Activated T-helper 1 cell treated with anti-CD3 and anti-CD28 coated beads, Interleukin-12 subunit alpha, Interleukin-12 subunit beta, Interleukin-2, Interleukin-4 antibody, amounts not matched to agents 30 ng/mL and 10 ng/mL and 1 ng/mL, durations not matched to agents 14 hours and 24 hours and 36 hours (primary cell): ENCODE measurements at places on chromosomes 5 and 9. TPM values are rescaled to one million over a fixed set of nuclear protein-coding genes. Genes with fewer than 3 reads are reported as not detected.

DNA sequence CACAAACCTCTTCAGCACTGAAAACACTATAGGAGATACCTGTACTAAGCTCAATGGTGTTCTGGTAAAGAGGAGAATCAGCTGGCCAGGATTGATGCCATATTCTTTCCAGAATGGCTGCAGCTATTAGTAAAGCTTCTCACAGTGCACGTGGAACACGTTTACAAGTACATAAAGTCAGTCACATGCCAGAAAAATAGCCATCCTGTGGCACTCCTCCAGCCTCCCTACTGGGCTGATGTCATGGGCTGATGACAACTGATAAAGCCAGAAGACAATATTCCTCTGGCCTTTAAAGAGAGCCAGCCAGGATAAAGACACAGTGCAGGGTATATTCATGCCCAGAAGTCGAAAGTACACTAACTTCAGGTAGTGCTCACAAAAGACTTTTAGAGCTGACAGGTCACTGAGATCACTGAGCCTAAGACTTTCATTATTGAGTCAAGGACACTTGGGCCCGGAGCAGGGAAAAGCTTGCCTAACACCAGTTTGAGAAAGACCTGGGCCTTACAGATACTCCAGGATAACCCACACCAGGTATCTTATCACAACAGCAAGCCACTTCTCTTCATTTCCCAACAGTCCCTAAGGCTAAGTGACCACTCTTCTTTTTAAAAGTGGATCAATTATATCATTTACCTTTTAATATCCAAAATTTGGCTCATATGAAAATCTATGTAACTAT, 29.4 kb downstream of the ABITRAM start:
- no peak for DNase-seq
- H3K4me3 ChIP-seq, result no peak overlapping the region
- no peaks in the 10 kb centered on the region for H3K4me1 ChIP-seq
- H3K36me3 ChIP-seq, result peaks cover 3% of the 10 kb centered on the region

- DNase-seq, result no peak
- H3K36me3 ChIP-seq, result peaks cover 46% of the 10 kb centered on the region
- H3K27ac ChIP-seq, result no peak overlapping the region
- H3K4me3 ChIP-seq, result no peak overlapping the region
- H3K27me3 ChIP-seq, result peaks cover 2% of the 10 kb centered on the region
- peaks cover 5% of the 10 kb centered on the region for H3K4me1 ChIP-seq
Observed at GRCh38 chr5:39116344-39117170, 42.4 kb upstream of the RICTOR start.

DNA sequence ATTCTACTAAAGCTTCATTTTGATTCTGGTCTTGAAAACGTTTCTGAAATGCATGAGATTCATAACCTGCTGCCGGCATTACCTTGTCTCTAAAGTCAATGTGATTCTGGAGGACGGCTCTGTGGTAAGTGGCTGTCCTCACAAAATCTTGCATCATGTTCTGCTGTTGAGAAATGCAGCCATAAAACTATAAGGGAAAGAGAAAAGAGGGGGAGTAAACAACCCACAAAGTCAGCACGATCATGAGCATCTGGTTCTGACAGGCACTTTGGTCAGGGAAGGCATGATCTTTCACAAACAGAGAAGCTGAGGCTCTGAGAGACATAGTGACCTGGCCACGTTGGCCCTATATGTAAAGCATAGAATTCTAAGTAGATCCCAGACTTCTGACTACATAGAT, 168.9 kb upstream of the PUM3 start:
- no peaks in the 10 kb centered on the region for H3K4me1 ChIP-seq
- no peaks in the 10 kb centered on the region for H3K27me3 ChIP-seq
- no peak overlapping the region for H3K4me3 ChIP-seq
- H3K27ac ChIP-seq, result no peak overlapping the region
- no peak for DNase-seq

DNA sequence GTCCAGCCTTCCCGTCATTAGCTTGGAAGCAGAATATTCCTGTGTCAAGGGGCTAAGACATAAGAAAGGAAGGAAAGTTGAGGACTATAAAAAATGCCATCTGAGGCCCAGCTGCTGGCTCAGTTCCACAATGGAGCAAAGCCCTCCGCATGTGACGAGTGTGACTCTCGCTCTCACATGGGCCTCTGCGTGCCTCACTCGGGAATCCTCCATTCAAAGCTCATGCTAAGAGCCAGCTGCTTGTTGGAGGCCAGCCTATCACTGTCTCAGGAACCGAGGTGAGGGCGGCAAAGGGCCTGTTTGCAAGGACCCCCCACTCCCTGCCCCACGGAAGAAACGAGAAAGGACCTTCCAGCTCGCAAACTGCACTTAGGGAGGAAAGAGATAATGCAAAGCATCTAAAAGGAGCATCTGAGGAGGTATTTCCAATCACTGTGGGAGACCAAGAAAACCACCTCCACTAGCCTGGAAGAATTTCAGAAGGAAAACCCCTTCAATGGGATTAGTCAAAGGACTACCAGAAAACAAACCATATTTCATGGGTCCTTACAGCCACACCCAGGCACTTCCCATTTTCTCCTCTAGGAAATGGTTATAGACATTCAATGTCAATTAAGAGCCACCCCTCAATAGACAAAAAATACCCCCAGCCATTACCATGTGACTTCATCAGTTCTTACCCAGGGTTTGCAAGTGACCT, 95.3 kb downstream of the PRRT1B start:
- peak overlapping the region; percentile 69 for H3K27ac ChIP-seq
- peaks cover 94% of the 10 kb centered on the region for H3K4me1 ChIP-seq
- no peaks in the 10 kb centered on the region for H3K27me3 ChIP-seq
- DNase-seq, result no peak

GRCh38 chr9:127746959-127747569, 12.0 kb upstream of the TOR2A start:
- no peak overlapping the region for H3K4me3 ChIP-seq
- H3K4me1 ChIP-seq, result no peaks in the 10 kb centered on the region
- no peaks in the 10 kb centered on the region for H3K27me3 ChIP-seq
- peaks cover 38% of the 10 kb centered on the region for H3K36me3 ChIP-seq

DNA sequence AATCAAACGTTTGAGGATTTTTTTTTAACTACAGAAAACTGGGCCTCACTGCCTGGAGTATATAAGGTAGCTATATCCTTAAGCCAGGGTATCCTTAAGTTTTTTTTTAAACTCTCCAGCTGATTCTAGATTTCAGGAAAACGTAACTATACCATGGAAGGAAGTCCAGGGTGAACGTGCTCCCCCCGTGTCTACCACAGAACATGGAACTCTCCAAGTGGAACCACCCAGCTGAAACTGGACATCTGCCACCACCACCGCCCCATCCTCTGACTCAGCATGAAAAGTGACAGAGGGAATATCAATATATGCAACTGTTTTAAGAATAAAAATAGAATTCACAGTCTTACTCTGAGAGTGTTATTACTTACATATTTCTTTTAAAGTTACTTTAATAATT, 61.3 kb downstream of the DROSHA start:
- DNase-seq, result no peak
- peaks cover 42% of the 10 kb centered on the region for H3K36me3 ChIP-seq
- no peak overlapping the region for H3K27ac ChIP-seq
- no peaks in the 10 kb centered on the region for H3K4me1 ChIP-seq
- no peak overlapping the region for H3K4me3 ChIP-seq

DNA sequence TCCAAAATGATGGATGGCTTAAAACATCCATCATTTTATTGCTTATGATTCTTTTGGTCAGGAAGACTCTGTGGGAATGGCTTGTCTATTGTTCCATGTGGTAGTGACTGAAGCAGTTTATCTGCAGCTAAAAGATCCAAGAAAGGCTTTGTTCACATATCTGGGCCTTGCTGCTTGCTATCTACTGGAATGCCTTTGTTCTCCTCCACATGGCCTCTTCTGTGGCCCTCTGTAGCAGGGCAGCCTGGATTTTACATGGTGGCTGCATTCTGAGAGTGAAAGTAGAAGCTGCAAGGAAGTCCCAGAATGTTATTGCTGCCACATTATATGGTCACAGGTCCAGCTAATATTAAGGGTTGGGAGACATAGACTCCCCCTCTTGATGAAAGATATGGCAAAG, 35.1 kb downstream of the DMXL1 start:
- H3K27me3 ChIP-seq, result no peaks in the 10 kb centered on the region
- H3K4me3 ChIP-seq, result no peak overlapping the region
- no peak overlapping the region for H3K27ac ChIP-seq
- DNase-seq, result no peak
- no peaks in the 10 kb centered on the region for H3K4me1 ChIP-seq

- no peaks in the 10 kb centered on the region for H3K36me3 ChIP-seq
- no peak overlapping the region for H3K27ac ChIP-seq
- no peak overlapping the region for H3K4me3 ChIP-seq
- H3K27me3 ChIP-seq, result no peaks in the 10 kb centered on the region
Observed at GRCh38 chr9:92426501-92427145, 2.4 kb upstream of the OMD start.

DNA sequence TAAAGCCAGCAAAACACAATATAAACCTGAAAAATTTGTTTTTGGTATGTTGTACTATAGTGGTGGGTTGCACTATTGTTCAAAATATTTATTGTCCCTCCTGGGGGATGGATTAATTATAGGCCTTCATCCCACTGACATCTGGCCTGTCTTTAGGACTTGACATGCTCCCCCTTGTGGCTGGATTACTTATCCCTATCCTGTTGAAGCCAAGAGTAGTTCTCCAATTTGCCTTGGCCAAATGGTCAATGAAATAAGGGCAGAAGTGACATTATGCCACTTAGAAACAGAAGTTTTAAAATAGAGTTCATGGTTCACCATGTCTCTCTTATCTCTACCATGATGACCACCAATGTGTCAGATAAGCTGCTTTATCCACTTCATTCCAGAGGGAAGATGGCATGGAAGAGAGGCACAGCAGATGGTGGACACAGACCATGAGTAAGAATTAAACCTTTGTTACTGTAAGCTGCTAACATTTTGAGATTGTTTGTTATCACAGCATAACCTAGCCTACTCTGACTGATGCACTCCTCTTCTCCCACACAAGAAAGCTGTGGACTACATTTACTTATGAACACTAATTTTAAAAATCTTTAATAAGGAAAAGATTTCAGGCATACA, 29.2 kb upstream of the ARHGEF28 start:
- peaks cover 15% of the 10 kb centered on the region for H3K27me3 ChIP-seq
- H3K4me1 ChIP-seq, result no peaks in the 10 kb centered on the region
- no peak overlapping the region for H3K27ac ChIP-seq
- H3K4me3 ChIP-seq, result no peak overlapping the region
- H3K36me3 ChIP-seq, result no peaks in the 10 kb centered on the region
- no peak for DNase-seq

- H3K27me3 ChIP-seq, result peaks cover 4% of the 10 kb centered on the region
- no peak for DNase-seq
- peaks cover 8% of the 10 kb centered on the region for H3K4me1 ChIP-seq
- H3K4me3 ChIP-seq, result no peak overlapping the region
- no peak overlapping the region for H3K27ac ChIP-seq
Observed at GRCh38 chr5:174794931-174795672, 70.7 kb downstream of the MSX2 start.

GRCh38 chr9:123011878-123012528, 21.5 kb upstream of the GPR21 start:
- DNase-seq, result no peak
- no peak overlapping the region for H3K27ac ChIP-seq
- peaks cover 38% of the 10 kb centered on the region for H3K36me3 ChIP-seq
- no peaks in the 10 kb centered on the region for H3K27me3 ChIP-seq
- no peak overlapping the region for H3K4me3 ChIP-seq

DNA sequence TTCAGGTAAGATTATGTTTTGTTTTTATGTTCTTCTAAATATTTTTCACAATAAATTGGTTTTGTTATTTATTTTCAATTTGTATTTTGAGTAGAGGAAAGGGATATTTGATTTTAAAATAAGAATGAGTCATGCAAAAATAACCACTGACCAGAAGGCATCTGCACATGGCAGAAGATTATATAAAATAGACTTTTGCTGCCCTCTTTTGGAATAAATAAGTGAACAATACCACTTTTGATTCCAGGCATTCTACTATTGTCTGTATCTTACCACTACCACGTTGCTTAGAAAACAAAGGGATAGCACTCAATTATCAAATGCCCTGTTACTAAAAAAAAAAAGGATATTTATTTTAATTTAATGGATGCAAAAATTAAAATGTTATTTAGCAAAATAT, 227.3 kb upstream of the ITGA1 start:
- no peaks in the 10 kb centered on the region for H3K4me1 ChIP-seq
- peaks cover 8% of the 10 kb centered on the region for H3K27me3 ChIP-seq
- no peaks in the 10 kb centered on the region for H3K36me3 ChIP-seq
- H3K4me3 ChIP-seq, result no peak overlapping the region

- no peak overlapping the region for H3K27ac ChIP-seq
- peaks cover 12% of the 10 kb centered on the region for H3K4me1 ChIP-seq
- no peak for DNase-seq
- H3K27me3 ChIP-seq, result peaks cover 55% of the 10 kb centered on the region
- no peaks in the 10 kb centered on the region for H3K36me3 ChIP-seq
- no peak overlapping the region for H3K4me3 ChIP-seq
Observed at GRCh38 chr9:96615411-96615810, 4.2 kb downstream of the CDC14B start.

GRCh38 chr9:33112094-33112493, 35.6 kb upstream of the SMU1 start:
- peaks cover 36% of the 10 kb centered on the region for H3K36me3 ChIP-seq
- H3K27ac ChIP-seq, result no peak overlapping the region
- no peak for DNase-seq
- H3K27me3 ChIP-seq, result no peaks in the 10 kb centered on the region
- H3K4me3 ChIP-seq, result no peak overlapping the region
- H3K4me1 ChIP-seq, result peaks cover 21% of the 10 kb centered on the region

DNA sequence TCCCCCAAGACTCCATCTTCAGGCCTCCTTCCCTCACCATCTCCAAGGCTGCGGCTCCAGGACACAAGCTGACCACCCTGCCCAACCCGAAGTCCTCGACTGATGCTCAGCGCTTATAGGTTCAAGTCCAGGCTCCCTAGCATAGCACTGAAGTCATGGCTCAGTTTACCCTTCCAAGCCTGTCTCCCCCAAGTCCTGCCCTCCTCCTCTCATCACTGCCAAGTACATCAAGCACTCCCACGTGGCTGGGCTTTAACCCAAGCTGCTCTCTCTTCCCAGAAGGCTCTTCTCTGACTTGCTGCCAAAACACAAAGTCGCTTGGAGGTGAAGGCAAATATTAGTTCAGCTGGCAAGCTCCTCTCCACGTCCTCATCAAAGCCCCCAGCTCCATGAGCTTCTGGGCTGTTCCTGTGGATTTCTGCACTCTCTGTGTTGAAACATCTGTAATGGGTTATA, 22.1 kb upstream of the MARCHF6 start:
- peaks cover 57% of the 10 kb centered on the region for H3K27me3 ChIP-seq
- no peak for DNase-seq
- H3K27ac ChIP-seq, result no peak overlapping the region
- no peaks in the 10 kb centered on the region for H3K36me3 ChIP-seq
- peaks cover 5% of the 10 kb centered on the region for H3K4me1 ChIP-seq

DRD1 gene
- total RNA-seq, result not detected in 2 replicates

AMBP gene
- not detected in 2 replicates for total RNA-seq

SPAG8 gene
- 0.66 and 1.0 TPM in 2 replicates for total RNA-seq
